ENCODE measurements at places on chromosomes 4 and X.

DNA sequence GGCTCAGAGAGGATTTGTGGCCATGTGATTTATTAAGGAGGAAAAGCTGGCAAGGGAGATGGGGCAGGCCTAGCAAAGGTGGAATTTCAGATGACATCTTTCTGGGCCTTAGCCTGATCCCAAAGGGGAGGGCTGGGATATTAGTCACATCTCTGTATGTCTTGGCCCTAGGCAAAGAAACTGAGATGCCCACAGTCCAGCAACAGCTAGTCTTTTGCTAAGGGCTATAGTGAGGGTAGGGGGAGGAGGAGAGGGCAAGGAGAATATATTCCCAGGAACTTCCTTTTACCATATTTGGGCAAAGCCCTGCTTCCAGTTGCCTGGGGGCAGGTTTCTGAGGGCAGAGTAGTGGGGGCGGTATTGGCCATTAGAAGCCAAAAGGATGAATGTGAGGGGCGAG is 209.8 kb upstream of the NR3C2 start:
- DNase-seq, result no peak

DNA sequence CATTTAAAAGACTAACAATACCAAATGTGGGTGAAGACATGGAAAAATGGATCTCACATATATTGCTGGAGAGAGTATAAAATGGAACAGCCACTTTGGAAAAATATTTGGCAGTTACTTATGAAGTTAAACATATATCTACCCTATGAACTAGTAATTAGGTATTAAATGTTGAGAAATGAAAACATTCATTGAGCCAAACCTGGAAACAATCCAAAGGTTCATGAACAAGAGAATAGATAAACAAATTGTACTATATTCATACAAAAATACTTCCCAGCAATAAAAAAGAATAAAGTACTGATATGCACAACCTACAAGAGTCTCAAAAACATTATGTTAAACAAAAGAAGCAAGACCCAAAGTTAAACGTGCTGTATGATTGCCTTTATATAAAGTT is 4.0 kb upstream of the EGF start:
- DNase-seq, result no peak

- DNase-seq, result no peak
Observed at GRCh38 chrX:136015016-136015415, 29.8 kb downstream of the SLC9A6 start.

- no peak for DNase-seq
Observed at GRCh38 chr4:38909015-38909414, 41.4 kb downstream of the FAM114A1 start.
